Fibroblast of skin of back (primary cell): ENCODE measurements at places on chromosomes 5 and 9.

DNA sequence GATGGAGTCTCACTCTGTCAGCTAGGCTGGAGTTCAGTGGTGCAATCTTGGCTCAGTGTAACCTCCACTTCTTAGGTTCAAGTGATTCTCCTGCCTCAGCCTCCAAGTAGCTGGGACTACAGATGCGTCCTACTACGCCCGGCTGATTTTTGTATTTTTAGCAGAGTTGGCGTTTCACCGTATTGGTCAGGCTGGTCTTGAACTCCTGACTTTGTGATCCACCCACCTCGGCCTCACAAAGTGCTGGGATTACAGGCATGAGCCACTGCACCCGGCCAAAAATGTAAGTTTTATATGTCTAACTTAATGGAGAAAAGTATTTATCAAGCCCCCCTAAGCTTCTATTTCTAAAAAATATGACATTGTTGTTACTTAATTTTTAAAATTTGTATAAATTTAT, 98.2 kb upstream of the RIOK2 start:
- DNase-seq: no peak

DNA sequence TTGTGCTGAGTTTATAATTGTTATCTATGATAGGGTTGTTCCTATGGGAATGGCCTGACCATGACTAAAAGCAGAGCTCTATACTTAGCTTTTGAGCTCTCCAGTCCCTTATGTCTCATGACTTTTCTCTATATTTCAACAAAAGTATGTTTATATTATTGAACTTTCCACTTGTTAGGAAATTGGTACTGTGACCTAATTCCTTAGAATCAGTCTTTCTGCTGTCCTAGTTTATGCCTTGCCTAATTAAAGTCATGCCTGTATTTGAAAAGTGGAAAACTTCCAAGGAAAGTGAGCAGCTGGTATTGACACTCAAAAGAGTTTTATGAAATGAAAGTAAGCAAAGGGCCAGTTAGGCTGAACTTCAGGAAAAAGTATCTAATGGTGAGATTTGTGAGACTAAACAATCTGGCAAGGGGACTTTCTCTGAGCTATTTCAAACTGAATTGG, 68.6 kb downstream of the XRCC4 start:
- DNase-seq: no peak

DNA sequence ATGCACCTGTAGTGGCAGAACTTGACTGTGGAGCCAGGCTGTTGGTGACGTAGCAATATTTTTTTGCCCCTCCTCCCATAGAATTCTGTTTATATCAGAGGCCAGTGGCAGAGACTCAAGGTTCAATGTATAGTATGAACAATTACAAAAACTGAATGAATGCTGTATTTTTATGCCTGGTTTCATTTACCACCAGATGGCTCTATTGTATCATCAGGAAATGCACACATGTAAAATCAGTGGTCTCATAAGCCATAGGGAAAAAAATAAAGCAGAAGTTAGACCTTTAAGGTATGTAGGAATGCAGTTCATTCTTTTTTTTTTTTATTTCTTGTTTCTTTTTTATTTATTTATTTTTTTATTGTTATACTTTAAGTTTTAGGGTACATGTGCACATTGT, 43.6 kb downstream of the CCDC192 start:
- DNase-seq: peak; percentile 53

GRCh38 chr5:141778683-141779082, 96.7 kb upstream of the ARAP3 start:
- no peak for DNase-seq

- peak; percentile 46 for DNase-seq
Measured at GRCh38 chr5:56633950-56634349, 181.4 kb upstream of the MAP3K1 start.

- DNase-seq: no peak
Measured at GRCh38 chr9:92405818-92406217, 1.4 kb upstream of the OGN start.

DNA sequence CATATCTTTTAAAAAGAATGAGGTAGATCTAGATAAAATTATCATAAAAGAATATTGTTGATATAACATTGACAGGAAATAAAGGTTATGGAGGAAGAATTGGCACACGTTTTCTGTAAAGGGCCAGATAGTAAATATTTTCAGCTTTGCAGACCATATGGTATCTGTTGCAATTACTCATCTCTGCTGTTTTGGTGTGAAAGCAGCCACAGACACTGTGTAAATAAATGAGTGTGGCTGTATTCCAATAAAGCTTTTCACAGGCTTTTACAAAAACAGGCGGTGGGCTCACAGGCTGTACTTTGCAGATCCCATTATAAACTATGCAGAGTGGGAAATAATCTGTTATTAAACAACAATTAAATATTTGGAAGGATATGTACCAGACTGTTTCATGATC, 87.4 kb downstream of the SGCD start:
- DNase-seq: peak; percentile 62

DNA sequence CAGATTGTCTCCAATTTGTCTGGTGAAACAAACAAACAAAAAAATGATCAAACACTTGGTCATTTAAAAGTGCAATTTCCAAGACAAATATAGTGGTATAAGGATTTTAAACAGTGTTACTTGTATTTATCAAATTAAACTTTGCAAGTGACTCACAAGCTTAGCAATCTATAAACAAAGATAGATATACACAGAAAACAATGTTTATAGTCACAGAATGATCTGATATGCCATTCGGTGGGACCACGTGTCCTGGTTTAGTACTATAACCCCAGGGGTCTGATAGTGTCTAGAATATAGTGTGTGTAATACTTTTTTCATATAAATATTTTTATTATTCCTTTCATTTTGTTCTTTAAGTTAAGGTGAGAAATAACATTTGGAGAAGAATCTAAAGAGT, 91.3 kb downstream of the DPYSL3 start:
- DNase-seq: no peak

DNA sequence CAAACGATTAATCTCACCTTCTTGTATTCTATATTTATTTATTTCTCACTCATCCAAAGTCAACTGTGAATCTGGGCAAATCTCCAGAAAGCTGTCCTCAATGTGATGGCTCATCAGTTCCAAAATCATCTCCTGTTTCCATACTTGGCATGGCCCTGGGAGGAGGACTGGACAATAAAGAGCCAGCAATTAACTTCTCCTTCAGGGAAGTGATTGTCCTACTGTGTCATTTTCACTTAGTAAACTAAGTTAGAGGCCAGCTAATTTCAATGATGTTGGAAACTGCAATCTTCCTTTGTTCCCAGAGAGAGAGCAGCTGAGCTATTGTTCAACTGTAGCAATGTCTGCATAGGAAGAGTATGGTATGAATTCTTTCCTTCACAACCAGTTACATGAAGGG, 17.5 kb downstream of the CDH12 start:
- no peak for DNase-seq

DNA sequence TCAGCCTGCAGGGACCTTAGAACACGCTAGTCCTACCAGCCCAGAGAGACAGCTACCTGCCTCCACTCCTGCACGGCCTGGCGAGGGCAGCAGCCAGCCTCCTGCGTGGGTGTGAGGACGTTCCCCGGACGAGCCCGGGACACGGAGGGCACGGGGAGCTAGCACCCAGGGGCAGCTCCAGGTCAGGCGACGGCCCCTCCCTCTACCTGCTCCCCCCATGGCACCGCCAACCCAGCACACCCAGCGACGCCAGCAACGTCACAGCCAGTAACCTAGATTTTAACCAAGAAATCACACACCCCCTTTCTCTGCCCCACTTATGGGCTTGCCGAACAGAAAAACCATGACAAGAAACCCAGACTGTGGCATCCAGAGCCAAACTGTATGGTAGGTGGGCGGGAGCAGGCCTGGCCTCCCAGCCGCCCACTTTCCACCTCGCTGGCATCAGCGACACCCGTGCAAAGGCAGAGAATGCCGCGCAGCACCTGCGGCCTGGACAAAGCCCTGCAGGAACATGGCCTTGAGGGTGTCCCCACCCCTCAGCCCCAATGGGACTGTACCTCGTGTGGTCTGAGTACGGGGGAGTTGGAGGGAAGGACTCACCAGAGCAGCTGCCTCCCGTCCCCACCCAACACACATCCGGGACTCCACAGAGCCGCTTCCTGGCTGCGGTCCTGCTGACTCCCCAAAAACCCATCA, 47.9 kb downstream of the NACC2 start:
- DNase-seq: no peak

DNA sequence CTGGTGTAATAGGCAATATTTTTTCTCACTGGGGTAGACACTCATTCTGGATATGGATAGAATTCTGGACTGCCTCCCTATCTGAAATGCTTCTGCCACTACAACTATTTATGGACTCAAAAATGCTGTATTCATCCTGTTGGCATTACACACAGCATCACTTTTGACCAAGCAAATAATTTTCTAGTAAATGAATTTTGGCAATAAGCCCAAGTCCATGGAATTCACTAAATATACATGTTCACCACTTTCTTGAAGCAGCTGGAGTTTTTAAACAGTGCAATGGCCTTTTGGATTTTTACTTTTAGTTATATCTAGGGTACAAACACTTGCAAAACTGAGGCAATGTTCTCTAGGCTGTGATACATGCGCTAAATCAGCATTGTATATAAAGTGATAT, 724.9 kb upstream of the EDIL3 start:
- peak; percentile 6 for DNase-seq

GRCh38 chr9:72601615-72602014, 80.2 kb downstream of the TMC1 start:
- DNase-seq: no peak

DNA sequence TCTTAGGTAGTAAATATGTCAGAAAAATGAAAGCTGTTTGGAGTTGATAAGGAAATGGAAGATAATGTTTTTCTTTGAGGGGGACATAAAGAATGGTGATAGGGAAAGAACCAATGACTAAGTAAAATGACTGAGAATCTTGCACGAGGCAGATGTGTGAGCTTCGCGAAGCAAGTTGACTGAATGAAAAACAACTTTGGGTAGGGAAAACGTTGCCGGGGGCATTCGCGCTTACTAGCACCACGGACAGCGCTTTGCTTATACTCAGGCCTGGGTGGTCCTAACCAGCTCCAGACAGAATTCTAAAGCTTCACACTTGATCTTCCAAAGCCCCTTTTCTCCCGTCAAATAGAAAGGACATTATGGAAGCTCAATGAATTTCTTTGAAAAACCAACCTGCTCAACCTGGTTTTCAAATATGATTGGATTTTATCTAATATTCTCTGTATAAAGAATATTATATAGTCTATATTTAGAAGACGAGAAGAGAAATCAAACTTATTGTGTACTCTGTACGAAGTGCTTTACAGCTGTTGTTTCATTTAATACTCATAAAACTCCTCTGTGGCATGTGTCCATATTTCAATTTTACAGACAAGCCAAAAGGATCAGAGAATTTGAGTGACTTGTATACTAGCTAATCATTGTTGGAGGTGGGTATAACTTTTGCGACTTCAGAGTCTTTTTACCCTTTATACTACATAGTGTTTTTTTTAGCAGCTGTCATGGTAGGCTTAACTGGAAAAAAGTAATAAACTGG, 1.9 kb upstream of the CDKN2B start:
- peak; percentile 58 for DNase-seq

DNA sequence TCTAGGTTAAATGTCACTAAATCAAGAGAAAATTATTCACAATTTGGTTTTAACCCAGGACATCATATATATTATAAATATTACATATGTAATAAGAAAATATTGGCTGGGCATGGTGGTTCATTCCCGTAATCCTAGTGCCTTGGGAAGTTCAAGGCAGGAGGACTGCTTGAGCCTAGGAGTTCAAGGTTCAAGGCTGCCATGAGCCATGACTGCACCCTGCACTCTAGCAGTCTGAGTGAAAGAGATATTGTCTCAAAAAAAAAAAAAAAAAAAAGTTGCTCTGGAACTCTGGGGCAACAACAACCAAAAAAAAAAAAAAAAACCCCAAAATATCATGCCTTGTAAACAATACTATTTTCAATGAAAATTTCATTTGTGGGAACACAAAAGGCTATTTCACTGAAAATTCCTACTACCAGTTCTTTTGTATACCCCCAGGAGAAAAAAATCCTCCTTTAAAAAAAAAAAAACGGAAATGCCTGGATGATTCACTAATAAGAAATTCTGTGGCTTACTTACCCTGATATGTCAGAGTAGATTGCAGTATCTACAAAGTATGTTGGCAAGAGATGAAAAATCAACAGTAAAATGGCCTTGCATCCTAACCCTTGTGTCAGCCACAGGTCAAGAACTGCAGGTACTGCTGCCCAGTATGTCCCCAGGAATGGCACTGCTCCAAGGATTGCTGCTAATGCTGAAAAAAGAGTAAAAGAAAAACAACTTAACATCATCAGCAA, 22.6 kb upstream of the CTNNAL1 start:
- peak; percentile 89 for DNase-seq

- peak; percentile 1 for DNase-seq
Measured at GRCh38 chr5:74801941-74802340, 34.9 kb downstream of the NSA2 start.

GRCh38 chr9:12716823-12717600, 23.8 kb downstream of the TYRP1 start:
- DNase-seq: no peak

DNA sequence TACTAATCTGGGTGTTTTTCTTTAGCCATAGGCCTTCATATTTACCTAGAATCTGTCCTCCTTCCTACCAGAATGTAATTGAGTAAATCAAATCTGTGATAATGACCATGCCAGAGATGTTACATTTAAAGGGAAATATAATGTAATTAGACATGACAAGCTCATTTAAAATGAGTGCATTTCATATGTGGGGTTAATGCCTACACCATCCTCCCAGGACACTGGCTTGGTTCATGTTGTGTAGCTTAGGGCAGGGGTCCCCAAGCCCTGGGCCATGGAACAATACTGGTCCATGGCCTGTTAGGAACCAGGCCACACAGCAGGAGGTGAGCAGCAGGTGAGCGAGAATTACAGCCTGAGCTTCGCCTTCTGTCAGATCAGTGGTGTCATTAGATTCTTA, 276.9 kb upstream of the DAP start:
- no peak for DNase-seq

GRCh38 chr5:111010783-111011182, 60.7 kb upstream of the TSLP start:
- no peak for DNase-seq

DNA sequence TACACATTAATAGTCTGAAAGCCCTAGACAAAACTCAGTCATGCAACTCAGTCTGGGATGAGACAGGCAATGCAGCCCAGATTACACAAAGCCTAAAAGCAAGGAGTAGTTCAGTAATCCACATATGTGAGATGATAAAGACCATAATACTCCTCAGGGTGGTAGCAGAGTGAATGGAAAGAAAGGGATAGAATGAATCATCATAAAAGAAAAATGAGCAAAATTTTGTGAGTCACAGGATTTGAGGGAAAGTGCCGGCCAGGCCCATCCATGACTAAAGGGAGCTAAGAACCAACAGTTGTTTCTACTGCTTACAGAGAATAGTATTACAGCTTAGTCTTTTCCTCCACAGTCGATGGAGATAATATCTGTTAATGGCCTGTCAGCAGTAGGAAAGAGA, 90.0 kb upstream of the POU5F2 start:
- peak; percentile 93 for DNase-seq

- no peak for DNase-seq
Measured at GRCh38 chr9:136789523-136789937, 1.6 kb upstream of the TMEM141 start.
